ENCODE measurements at places on chromosomes 4 and X.

DNA sequence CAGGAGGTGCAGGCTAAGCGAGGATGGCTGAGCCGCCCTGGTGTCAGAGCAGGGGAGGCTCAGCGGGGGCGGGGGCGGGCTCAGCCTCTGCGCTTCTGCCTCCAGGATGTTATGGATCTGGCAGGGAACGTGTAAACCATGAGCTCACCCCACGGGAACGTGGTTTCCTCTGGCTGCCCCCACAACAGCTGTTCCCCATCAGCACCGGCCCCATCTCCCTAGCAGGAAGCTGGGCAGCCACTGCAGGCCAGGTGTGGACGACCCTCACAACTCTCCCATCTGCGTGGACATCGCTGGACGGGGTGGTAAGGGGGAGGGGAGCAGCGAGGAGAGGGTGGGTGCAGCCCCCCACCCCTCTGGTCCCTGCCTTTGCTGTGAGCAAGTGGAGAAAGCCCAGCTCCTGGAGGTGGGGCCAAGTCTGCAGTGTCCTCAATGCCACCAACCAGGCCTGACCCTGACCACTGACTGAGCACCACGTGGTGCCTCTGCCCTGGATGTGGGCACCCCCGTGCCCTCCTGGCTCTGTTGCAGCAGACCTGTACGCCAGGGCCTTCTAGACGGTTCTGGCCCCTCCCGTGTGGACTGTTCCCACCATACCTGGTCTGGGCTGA lies 28.1 kb upstream of the SPON2 start:
- DNase-seq, result peak; percentile 89

GRCh38 chr4:4542774-4543485 lies 1.1 kb upstream of the STX18 start:
- no peak for DNase-seq

DNA sequence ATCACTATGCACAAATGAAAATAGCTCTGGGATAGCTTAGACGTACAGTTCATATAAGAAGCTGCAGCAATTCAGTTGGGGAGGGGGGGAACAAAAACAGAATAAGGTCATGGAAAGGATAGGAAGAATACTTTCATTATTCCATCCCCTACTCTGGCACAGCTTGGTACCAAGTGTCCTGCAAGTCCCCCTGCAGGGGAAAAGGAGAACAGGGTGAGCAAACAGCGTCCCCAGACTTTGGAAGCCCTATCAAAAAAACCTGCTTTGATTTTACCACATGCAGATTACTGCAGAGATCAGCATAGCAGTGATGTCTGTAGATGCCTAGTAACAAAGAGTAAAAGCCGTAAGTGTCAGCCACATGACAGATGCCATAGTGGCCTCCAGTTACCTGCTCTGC lies 209.4 kb upstream of the NEIL3 start:
- no peak for DNase-seq

GRCh38 chrX:63363788-63364187 lies 12.7 kb upstream of the SPIN4 start:
- no peak for DNase-seq

- no peak for DNase-seq
Measured at GRCh38 chr4:10925996-10926395, 241.4 kb upstream of the CLNK start.

DNA sequence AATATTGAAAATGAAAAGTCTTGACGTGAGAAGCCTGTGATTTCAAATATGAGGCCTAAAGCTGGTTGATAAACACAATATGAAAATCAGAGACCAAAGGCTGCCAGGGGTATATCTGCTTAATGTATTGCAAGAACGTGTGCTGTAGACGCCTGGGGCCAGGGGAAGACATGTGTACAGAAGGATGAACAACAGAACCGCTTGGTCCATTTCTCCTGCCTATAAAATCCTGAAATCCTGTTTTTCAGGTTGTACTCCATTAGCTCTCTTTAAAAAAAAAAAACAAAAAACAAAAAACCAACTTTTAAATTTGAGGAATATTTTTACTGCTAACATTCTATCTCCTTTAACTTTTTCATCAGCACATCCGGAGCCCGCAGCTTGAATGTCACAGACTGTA lies 109.2 kb downstream of the STOX2 start:
- DNase-seq, result no peak

DNA sequence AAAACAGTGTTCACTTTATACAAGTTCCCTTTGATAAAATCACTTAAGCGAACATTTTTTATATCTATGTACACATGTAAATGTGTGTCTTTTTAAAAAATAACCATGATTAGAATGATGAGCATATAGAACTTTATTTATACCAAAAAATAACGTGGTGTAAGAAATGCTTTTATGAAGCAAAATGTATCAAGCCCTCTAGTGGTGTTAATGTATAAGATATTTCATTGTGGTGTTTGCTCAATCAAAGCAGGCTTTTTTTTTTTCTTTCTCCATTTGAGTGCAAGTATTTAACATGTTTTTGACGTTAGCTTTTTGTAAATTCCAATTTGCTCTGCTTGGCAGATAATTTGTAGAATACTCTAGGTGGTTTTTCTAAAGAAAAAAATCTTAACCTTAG lies 2092.4 kb upstream of the TENM3 start:
- no peak for DNase-seq

DNA sequence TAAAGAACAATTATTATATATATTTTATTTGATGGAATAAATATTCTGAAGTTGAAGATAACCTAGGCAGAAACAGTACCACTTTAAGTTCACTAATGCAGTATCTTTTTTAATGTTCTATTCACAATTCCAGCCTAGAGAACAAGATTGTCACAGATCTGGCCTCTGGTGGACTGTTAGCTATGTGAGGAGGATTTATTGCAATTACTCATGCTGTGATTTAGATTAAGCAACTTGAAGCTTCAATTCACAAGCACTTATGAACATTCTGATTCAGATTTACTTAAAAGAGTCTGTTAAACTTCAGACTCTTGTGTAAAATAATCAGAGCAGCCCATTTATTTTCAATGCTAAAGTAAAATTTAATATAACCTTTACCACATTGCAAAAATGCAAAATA lies 1489.8 kb downstream of the STIM2 start:
- no peak for DNase-seq

DNA sequence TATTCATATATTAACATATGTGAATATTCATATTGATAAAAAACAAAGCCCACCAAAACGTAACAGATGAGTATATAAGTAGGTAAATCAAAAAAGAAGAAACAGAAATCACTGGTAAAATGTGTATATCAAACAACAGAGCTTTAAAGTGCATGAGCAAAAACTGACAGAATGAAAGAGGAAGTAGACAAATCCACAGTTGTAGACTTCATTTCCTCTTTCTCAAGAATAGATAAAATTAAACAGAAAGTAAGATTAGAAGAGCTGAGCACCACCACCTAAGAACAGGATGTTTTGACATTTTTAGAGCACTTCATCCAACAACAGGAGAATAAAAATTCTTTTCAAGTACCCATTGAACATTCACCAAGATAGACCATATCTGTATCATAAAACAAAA lies 64.6 kb downstream of the CNKSR2 start:
- DNase-seq, result no peak

DNA sequence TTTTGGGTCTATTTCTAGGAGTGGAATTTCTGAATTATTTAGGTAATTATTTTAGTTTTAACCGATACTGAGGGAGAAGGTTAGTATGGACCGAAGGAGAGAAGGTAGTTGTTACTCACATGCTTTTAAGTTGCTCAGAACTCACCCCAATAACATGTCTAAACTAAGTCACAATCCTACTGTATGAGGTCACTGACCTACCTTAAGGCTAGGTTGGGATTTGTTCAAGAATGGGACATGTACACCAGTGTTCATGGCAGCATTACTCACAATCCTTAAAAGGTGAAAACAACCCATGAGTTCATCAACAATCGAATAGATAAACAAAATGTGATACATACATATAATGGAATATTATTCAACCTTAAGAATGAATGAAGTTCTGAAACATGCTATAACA lies 90.5 kb downstream of the MSN start:
- no peak for DNase-seq

DNA sequence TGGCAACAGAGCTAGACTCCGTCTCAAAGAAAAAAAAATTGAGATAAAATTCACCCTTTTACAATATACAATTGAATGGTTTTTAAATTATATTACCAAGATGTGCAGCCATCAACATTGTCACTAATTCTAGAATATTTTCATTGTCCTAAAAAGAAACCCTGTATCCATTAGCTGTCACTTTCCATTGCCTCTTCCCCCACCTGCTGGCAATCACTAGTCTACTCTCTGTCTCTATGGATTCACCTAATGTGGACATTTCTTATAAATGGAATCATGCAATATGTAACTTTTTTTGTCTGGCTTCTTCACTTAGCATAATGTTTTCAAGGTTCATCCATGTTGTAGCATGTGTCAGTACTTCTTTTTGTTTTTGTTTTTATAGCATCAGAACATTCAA lies 20.8 kb downstream of the ABHD18 start:
- no peak for DNase-seq

DNA sequence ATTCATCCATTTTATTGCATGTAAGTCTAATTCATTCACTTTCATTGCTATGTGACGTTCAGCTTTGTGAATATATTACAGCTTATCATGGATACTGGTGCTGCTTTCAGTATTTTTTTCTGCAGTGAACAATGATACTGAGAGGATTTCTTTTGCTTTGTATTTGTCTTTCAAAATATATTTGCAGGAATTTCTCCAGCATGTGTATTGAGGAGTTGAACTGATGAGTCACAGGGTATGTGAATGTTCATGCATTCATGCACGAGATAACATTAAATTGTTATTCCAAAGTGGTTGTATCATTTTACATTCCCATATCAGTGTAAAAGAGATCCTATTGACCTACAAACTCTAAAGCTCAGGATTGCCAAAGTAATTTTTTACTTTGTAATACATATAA lies 283.8 kb upstream of the ARSJ start:
- DNase-seq, result no peak

- peak; percentile 90 for DNase-seq
Measured at GRCh38 chr4:24472514-24473308, 111.6 kb downstream of the DHX15 start.

DNA sequence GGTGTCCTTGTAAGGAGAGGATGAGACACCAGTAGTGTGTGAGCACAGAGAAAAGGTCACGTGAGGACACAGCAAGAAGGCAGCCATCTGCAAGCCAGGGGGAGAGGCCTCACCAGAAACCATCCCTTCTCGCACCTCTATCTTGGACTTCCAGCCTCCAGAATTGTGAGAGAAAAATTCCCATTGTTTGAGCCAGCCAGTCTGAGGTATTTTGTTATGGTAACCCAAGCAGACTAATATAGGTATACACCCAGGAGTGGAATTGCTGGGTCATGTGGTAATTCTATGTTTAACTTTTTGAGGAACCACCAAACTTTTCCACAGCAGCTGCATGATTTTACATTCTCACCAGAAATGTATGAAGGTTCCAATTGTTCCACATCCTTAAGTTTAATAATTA lies 25.6 kb downstream of the ZDHHC9 start:
- DNase-seq, result no peak

GRCh38 chr4:105543881-105544280 lies 8.5 kb upstream of the ARHGEF38 start:
- DNase-seq, result no peak

DNA sequence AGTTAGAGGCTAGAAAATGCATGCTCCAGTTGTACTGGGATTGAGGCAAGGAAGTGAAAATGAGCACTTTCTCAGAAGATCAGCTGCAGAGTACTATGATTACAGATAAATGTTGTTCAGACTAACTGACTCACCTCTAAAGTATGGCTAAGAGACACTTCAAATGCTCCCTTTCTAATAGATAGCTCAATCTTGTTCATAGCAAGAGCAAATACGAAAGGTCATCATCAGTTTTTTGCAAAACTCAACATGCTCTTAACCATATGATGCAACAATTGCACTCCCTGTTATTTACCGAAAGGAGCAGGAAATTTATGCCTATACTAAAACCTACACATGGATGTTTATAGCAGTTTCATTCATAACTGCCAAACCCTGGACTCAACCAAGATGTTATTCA lies 838.4 kb upstream of the INTU start:
- no peak for DNase-seq

DNA sequence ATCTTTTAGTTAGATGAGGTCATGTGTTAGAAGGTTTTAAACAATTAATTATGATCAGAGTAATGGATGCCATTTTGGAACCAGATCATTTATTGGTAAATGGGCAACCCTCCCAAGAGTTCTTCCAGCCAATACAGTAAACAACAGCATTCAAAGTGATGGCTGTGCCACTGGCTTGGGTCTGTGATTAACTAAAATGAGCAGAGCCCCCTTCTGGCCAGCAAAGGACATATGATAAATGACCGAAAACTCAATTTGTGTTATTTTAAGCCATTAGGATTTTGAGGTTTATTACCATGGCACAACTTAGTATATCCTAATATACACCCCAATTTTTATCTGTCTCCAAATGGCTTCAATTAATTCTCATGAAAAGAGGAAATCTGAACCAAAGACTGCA lies 90.8 kb upstream of the NPFFR2 start:
- DNase-seq, result no peak

- no peak for DNase-seq
Measured at GRCh38 chrX:15014281-15014680, 141.1 kb downstream of the MOSPD2 start.

DNA sequence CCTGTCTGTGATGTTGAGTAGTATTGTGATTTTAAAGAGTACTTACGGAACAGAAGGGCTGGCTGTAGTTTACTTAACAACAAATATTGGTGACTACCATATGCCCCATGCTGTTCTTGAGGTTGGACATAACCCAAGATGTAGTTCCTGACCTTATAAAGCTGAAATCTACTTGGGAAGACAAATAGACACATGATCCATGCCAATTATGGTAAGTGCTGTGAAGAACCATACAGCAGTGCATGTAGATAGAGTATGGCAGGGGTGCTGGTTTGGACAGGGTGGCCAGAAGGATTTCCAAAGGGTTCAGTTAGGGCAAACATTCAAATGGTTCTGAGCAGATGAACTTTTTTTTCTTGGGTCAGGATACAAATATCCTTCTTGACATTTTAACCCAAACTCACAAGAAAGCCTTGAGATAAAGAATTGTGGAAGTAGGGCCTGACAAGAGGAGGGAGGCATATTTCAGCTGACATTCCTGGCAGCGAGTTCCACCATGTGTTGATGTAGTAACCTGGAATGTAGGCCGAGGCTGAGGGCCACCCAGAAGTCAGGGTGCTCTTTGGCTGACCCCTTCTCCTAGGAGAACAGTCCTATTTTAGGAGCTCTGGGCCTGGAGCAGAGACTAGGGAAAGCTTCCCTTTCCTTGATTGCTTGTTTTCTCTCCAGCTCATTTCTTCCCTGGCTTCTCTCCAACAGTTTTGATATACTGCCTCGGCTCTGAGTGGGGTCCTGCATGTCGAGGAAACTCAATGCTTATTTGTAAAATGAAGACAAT lies 74.2 kb downstream of the FREM3 start:
- DNase-seq, result peak; percentile 74

- no peak for DNase-seq
Measured at GRCh38 chrX:101395789-101396188, 5.0 kb downstream of the RPL36A start.

DNA sequence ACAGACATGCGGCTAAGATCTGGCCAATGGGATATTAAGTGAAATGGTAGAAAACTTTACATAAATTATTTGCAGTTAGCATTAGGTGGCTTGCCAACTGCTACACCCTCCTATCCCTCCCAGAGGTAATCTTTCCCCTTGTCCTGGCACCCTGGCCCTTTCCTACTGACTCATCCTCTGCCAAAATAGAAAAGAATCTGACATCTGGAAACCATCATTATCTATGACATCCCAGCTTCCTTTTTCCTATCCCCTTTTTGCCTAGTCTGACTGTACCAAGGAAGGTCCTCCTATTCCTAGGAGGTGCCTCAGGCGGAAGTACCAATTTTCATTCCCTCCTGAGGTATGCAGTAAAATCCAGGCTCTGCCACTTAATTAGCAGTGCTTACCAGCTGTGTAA lies 163.6 kb upstream of the KLF3 start:
- DNase-seq, result no peak

- no peak for DNase-seq
Measured at GRCh38 chr4:104381729-104382128, 113.0 kb downstream of the CXXC4 start.

Measured in left hindlimb (tissue), 1 donor.